Cerebellum (tissue), 4 donors: ENCODE measurements at places on chromosomes 5 and 9. TPM values are rescaled to one million over a fixed set of nuclear protein-coding genes. Genes with fewer than 3 reads are reported as not detected.
A peak's percentile ranks its signal among the peaks of the same experiment; 100 is the strongest.

DNA sequence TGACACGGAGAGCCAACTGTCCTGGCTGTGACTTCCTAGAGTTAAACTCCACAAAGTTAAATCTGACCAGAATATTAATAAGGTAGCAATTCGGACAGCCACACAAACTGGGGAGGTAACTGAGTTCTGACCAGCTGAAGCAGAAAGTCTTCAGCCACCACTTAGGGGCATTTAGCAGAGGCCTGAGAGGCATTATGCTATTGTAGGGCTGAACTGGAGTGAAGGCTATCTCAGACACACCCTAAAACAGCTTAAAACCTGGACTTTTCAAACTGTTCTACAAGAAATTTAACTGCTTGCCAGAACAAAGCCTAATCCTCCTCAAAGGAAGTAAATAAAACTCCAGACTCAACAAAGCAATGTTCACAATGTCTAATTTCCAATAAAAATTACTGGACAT lies 32.4 kb downstream of the RANBP6 start:
- no peak for DNase-seq

SLIT3 gene
- total RNA-seq = 7.3 TPM

SH3RF2 gene
- 0.09 TPM for total RNA-seq

DRD1 gene
- total RNA-seq = 1.3 TPM

DNA sequence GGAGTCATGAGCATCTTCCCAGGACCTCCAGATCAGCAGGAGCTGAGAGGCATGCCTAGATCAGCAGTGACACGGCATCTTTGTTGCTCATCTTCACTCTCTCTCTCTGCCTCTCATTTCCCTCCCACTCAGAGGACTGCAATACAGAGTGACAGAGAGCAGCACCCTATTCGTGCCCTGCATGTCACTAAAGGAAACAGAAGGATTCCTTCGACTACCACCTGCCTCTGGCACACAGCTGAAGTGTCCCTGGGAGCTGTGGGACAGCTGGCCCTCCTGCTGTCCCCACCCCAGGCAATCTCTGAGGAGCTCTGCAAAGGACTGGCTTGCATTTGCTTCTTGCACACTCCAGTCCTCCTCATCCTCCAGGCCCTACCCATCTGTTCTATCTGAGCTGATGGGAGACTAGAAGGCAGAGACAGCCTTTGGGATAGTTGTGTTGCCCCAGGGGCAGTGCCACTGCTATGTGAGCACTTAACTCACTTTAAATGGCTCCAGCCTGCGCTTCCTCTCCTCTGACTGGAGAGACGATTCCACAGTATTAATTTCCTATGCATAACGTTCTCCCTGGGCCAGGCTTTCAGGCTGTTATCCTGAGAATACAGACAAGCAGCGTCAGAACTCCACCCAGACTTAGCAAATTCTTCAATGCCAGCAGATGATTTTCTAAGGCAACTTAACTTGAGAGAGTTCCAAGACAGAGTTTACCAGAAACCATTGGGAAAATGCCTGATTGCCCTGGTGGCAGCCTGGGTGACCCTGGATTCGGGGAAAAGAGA lies 167.6 kb upstream of the MAP1B start:
- DNase-seq = peak; percentile 63

GRCh38 chr9:106072421-106072820 lies 378.1 kb downstream of the TMEM38B start:
- no peak for DNase-seq
